ENCODE measurements at places on chromosomes 5 and 9. TPM values are rescaled to one million over a fixed set of nuclear protein-coding genes. Genes with fewer than 3 reads are reported as not detected.

GRCh38 chr5:82509762-82510161, 231.6 kb upstream of the RPS23 start:
- DNase-seq = no peak

DNA sequence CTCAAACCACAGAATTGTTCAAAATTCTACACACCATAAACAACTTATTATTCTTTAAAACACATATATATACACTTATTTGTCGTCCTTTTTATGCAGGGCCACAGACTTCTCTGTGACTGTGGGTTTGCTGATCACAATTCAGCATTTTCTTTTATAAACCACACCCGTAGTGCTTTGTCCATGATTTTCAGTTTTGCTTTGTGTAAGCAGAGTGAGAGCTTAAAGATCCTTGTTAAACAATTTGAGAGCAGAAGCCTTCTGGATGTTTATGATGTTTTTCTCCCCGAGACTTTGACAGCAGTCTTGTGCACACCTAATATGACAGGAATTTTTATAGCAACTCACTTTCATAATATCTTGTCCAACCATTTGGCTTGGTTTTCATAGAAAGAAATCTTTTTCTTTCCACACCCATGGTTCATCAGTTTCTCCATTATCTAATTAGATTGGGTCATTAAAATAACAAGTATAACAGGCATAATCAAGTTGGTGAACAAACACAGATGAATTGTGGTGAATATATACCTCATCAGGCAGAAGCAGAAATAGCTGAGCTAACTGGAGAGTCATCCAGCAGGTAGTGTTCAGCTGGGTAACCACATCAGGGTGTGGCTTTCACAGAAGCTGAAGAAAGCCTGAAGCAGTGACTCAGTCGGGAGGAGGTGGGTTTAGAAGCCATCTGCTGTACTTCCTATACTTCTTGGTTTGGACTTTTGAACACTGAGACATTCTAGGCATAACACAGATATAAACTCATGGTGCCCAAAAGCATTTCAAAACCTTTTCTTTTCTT, 232.8 kb downstream of the DOCK8 start:
- no peak for DNase-seq

DNA sequence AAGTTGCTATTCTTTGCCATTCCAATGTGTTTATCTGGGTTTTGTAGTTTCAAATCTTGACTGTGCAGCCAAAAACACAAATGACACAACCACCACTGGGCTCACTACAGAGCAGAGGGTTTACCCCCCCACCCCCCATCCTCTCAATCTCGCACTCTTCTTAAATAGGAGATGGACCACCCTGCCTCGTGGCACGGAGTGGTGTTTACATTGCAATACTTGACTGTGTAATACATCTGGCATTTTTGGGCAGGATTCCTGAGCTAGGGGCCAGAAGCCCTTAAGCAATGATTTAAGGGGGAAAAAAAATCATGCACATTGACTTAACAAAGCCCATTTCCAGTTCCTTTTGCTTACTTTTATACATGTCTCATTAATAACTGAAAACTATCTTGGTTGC, 19.0 kb downstream of the PTCH1 start:
- peak; percentile 21 for DNase-seq

DNA sequence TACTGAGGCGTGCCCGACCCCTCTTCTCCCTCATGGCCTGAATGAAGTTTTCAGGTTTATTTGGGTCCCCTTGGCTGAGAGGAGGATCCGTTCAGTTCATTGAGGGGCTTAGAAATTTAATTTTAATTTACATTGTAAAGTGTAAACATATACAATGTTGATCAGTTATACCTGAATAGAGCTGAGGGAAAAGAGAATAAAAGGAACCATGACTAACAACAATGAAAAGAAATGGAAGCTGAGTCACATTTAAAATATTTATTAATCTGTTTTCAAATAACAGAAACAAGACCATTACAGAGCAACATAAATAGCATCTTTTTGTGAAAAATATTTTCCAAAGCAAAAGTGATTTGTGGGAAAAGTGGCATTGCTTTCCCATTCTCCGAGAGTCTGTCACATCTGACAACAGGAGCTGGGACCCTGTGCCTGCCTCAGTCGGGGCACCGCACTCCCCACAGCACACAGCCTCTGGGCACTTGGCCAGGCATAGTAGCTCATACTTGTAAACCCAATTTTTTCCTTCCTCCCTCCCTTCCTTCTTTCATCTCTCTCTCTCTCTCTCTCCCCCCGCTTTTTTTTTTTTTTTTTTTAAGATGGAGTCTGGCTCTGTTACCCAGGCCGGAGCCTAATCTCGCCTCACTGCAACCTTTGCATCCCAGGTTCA, 28.7 kb downstream of the PROP1 start:
- DNase-seq = no peak

Gene RCL1
- total RNA-seq = 25.0 TPM

Gene ZNF367
- total RNA-seq = 7.5 TPM

All from skin of body (tissue), 3 donors.